Endothelial cell of umbilical vein (primary cell): ENCODE measurements at places on chromosomes 16 and 17. TPM values are rescaled to one million over a fixed set of nuclear protein-coding genes. Genes with fewer than 3 reads are reported as not detected.
A peak's percentile ranks its signal among the peaks of the same experiment; 100 is the strongest.

DNA sequence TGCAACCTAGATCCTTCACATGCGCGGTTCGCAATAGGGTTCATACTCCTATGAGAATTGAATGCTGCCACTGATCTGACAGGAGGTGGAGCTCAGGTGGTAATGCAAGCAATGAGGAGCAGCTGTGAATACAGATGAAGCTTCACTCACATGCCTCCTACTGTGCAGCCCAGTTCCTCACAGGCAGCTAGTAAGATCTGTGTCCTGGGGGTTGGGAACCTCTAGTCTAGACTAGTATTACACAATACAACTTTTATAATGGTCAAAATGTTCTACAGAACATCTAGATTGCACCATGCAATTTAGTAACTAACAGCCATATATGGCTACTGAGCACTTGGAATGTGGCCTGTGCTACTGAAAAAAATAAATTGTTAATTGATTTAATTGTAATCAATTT is 26.7 kb downstream of the ABCA5 start:
- H3K4me1 ChIP-seq, result no peaks in the 10 kb centered on the region
- H3K27ac ChIP-seq, result no peak overlapping the region
- no peaks in the 10 kb centered on the region for H3K27me3 ChIP-seq
- H3K4me3 ChIP-seq, result no peak overlapping the region
- H3K36me3 ChIP-seq, result no peaks in the 10 kb centered on the region

DNA sequence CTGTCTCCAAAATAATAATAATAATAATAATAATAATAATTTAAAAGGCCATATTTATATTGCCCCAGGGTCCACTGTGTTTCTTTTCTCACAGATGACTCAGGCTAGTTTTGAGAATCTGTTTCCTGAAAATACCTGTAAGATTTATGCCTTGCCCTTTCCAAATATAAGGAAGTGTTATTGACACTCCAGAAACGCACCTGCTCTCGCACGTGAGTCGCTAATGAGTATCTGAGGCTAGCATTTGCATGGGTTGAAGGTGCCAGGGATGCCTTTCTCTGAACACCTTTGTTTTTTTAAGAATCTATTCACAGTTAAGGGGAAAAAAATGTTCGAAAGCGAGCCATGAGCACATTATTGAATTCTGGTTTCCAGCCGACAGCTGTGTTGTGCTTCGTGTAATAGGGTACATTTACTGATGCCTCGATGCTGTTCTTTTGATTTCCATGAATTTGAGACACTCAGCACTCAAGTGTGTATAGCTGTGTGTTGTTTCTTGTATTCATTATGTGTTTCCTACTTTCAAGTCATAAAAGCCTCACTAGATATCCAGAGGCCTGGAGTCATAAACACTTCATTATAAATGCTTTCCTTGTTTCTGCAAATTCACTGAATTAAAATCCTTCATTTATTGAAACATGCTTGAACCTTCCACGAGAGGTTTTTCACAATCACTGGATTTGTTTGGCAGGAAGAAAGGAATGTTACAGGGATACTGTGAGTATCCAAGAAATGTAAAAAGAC is 45.0 kb upstream of the NOL11 start:
- no peak overlapping the region for H3K4me3 ChIP-seq
- no peak for DNase-seq
- H3K4me1 ChIP-seq, result no peaks in the 10 kb centered on the region
- H3K27me3 ChIP-seq, result no peaks in the 10 kb centered on the region
- H3K36me3 ChIP-seq, result no peaks in the 10 kb centered on the region

- DNase-seq, result no peak
- H3K27ac ChIP-seq, result no peak overlapping the region
- no peaks in the 10 kb centered on the region for H3K36me3 ChIP-seq
- H3K4me1 ChIP-seq, result peaks cover 10% of the 10 kb centered on the region
- no peak overlapping the region for H3K4me3 ChIP-seq
Observed at GRCh38 chr17:32269377-32269776, 3.7 kb downstream of the RHBDL3 start.

DNA sequence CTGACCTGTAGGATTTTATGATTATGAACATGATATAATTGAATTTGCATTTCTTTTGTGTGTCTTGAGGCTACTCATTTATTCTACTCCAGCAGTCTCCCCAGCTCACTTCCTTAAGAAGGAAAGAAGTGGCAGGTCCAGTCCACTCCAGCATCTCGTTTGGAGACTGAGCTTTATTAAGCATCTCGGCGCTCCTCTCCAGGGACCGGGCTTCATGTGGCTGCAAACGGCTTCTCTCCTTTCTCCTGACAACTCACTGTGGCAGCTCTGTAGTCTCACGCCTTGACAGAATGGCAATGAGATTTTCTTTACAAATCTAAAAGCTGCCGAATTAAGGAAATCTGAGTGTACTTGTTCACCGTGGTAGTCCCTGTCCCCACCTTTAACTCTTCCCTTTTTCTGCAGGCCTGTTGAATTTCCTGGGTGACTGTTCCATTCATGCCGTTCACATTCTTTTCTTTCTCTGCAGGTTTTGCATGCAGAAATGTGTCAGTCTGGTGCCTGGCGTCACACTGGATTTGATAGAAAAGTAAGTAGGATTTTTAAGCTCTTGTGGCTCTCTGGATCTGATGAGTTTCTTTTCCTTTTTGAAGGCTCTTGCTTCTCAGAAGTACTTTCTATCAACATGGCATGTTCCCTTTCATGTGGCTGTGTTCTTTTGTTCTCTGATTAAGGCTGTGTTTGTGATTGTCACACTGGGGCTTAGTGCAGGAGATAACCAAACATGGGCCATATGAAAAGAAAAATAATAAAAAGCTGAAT is 200.5 kb upstream of the CHMP6 start:
- H3K4me1 ChIP-seq, result peaks cover 61% of the 10 kb centered on the region
- no peaks in the 10 kb centered on the region for H3K27me3 ChIP-seq
- H3K36me3 ChIP-seq, result no peaks in the 10 kb centered on the region
- no peak overlapping the region for H3K4me3 ChIP-seq
- DNase-seq, result no peak
- H3K27ac ChIP-seq, result peak overlapping the region; percentile 99

DNA sequence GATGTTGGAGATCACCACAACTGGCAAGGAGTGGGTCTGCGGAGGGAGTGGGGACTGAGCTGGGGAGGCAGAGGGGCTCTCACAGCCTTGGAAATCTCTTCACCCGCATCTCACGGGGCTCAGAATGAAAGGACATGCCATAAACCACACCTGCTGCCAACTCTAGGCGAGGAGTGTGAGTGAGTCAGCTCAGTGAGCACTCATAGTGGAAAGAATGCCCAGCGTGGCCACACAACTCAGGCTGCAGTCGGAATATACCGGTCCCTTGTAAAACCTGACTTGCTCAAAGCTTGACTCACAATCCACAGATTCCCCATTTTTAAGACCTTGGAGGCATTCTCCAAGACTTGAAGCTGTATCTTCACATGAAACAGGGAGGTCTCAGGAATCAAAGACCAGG is 36.7 kb downstream of the STAT5A start:
- H3K27ac ChIP-seq, result peak overlapping the region; percentile 1
- H3K36me3 ChIP-seq, result peaks cover 31% of the 10 kb centered on the region
- DNase-seq, result peak; percentile 35
- H3K4me3 ChIP-seq, result no peak overlapping the region
- H3K27me3 ChIP-seq, result no peaks in the 10 kb centered on the region

DNA sequence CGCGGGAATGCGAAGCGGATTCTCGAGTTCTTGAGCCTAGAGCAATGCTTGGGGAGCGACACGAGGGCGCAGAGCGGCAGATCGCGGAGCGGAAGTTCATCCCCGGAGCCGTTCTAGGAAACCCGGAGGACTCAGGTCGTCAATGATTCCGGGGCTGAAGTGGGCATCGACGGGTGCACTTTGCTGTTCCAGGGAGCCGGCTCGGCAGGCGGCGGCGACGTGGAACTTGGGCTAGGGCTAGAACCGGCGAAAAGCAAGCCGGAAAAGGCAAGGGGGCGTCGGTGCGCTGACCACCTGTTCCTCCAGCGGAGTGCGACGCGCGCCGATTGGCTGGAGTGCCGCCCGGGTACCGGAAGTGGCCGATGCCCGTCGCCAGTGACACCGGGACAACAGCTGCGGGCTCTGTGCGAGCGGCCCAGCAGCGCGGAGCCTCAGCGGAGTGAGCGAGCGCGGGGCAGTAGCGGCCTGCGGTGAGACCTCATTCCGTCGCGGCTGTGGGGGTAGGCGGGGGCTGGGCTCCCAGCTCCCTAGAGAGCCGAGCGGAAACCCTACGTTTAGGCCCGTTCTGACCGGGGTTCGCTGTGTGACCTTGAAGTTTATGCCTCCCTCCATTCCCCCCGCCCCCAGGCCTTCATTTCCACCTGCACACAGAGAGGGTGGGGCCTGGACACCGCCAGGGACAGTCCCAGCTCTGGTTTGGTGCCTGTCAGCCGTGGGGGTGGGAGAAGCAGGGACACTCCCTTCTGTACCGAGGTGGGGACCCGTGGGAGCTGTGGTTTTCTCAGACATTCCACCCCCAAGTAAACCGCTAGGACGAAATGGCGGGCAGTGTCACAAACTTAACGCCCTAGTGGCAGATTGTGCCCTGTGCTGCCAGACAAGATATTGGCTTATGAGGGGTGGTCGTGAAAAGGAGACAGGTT is at the start of gene ZFP3:
Gene ZFP3, plus strand, starts transcription at position 362 of the 923 bp plus-strand sequence. CDS start 13,038 bp downstream, outside the sequence.
- no peaks in the 10 kb centered on the region for H3K27me3 ChIP-seq
- H3K27ac ChIP-seq, result no peak within 1 kb of the TSS
- H3K4me3 ChIP-seq, result peak within 1 kb of the TSS; percentile 58
- DNase-seq, result peak; percentile 68

GRCh38 chr17:48241131-48241591 is 133.6 kb downstream of the SNX11 start:
- peaks cover 92% of the 10 kb centered on the region for H3K4me1 ChIP-seq
- H3K27me3 ChIP-seq, result no peaks in the 10 kb centered on the region
- DNase-seq, result peak; percentile 73
- H3K27ac ChIP-seq, result peak overlapping the region; percentile 90
- no peak overlapping the region for H3K4me3 ChIP-seq
- H3K36me3 ChIP-seq, result no peaks in the 10 kb centered on the region

DNA sequence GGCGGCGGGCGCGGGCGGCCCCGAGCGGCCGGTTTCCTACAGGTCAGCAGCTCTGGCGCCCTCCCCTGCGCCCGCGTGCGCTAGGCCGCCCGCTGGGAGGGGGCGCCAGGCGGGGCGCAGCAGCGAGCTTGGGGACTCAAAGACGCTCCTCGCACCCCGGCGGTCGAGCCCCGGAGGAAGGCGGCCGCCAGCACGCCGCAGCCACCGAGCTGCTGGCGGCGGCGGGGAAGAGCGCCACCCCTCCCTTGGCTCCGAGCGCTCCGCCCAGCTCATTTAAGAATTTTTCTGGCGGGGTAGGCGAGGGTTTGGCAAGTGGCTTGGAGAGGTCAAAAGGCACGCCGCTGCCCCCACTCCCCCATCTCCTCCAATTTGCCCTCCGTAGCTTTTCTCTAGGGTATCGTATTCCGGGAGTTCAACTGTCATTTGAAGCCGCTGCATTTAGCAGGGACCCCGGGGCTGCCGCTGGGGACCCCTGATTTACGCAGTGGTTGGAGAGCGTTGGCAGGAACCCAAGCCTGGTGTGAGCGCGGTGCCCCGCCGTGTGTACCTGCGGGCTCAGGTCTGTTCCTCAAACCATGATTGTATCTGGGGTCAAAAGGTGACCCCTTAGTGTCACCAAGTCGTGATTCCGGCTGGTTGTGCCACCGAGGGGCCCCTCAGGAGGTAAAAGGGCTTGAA is 59.5 kb upstream of the GSE1 start:
- no peaks in the 10 kb centered on the region for H3K36me3 ChIP-seq
- H3K27ac ChIP-seq, result peak overlapping the region; percentile 3
- no peaks in the 10 kb centered on the region for H3K27me3 ChIP-seq
- peaks cover 18% of the 10 kb centered on the region for H3K4me1 ChIP-seq

- no peaks in the 10 kb centered on the region for H3K27me3 ChIP-seq
- peaks cover 12% of the 10 kb centered on the region for H3K36me3 ChIP-seq
- no peak overlapping the region for H3K4me3 ChIP-seq
- H3K27ac ChIP-seq, result no peak overlapping the region
- peaks cover 4% of the 10 kb centered on the region for H3K4me1 ChIP-seq
- no peak for DNase-seq
Observed at GRCh38 chr17:67353161-67353560, 13.2 kb downstream of the PSMD12 start.

DNA sequence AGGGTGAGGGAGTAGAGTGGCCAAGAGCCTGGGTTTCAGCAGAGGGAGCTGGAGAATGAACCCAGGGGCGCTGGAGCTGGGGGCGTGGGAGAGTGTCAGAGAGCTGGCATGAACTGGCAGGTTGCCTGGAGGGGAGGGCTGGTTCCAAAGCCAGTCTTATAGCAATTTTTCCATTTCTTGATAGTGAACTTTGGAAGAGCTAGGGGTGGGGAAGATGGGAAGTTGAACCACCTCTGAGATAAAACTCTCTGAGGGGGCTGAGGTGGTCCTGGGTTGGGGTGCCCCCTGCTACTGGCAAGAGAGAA is 36.9 kb downstream of the ADGRG5 start:
- H3K4me1 ChIP-seq, result no peaks in the 10 kb centered on the region
- H3K36me3 ChIP-seq, result no peaks in the 10 kb centered on the region

DNA sequence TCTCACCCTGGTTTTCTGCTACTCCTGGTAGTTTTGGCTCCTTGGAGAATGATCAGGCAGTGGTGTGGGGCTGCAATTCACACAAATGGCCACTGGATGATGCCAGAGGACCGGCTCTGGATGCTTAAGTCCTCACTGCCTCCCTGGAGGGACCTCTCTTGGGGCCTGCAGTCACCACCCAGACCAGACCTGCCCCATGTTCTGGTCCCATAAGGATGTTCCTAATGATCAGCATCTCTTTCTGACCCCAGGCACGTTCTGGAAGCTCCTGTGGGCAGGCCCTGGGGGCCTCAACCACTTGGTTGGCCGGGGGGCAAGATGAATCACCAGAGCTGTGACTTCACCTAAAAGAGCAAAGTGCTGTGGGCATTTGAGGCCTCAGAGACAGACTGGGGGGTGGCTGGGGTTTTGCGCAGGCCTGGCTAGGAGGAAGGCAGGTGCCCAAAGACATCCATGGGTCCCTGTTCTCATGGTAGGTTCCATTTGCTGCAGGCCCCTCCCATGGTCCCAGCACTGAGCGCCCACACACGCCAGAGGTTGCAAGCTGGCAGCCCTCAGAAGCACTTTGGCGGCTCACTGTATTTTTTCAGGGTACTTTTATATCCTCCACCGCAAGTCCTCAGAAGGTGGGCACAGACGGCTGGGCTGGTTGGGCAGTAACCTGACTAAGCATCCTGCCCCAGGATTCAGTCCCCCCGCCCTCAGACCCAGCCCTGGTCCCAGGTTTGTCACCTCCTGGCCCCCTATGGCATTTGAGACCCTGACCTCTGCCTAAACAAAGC is 53.2 kb downstream of the NT5M start:
- peak; percentile 82 for DNase-seq
- H3K4me1 ChIP-seq, result peaks cover 14% of the 10 kb centered on the region
- H3K36me3 ChIP-seq, result no peaks in the 10 kb centered on the region
- no peak overlapping the region for H3K27ac ChIP-seq

Gene NT5M
- total RNA-seq, result 2.1 and 3.0 TPM in 2 replicates

Gene ABCC3
- total RNA-seq, result 1.1 and 2.1 TPM in 2 replicates

Gene CCDC78
- total RNA-seq, result 0.53 and 1.3 TPM in 2 replicates

Gene NOL11
- 50.7 and 52.6 TPM in 2 replicates for total RNA-seq

Gene TLCD3B
- total RNA-seq, result 0.86 and 0.99 TPM in 2 replicates

Gene CCDC200
- not detected in 2 replicates for total RNA-seq

Gene KRTAP4-4
- total RNA-seq, result not detected in 2 replicates

Gene SLC35G6
- not detected in 2 replicates for total RNA-seq

Gene TRPV3
- total RNA-seq, result not detected in 2 replicates

Gene ADAM11
- 0.51 and 0.71 TPM in 2 replicates for total RNA-seq

Gene PDE6G
- total RNA-seq, result 1.4 and 1.8 TPM in 2 replicates

Gene ADAP2
- total RNA-seq, result 1.0 and 1.1 TPM in 2 replicates

Gene NPIPB6
- 1.1 and 5.0 TPM in 2 replicates for total RNA-seq

Gene SHISA6
- total RNA-seq, result not detected in 2 replicates

Gene SLC5A10
- total RNA-seq, result not detected in 2 replicates

Gene C17orf78
- not detected in 2 replicates for total RNA-seq

Gene WNT9B
- total RNA-seq, result not detected in 2 replicates
